Fibroblast of gingiva (primary cell): ENCODE measurements at places on chromosomes 11 and 22.

- peak; percentile 9 for DNase-seq
These were observed 151.4 kb downstream of the MSANTD4 start for GRCh38 chr11:105870516-105871113.

DNA sequence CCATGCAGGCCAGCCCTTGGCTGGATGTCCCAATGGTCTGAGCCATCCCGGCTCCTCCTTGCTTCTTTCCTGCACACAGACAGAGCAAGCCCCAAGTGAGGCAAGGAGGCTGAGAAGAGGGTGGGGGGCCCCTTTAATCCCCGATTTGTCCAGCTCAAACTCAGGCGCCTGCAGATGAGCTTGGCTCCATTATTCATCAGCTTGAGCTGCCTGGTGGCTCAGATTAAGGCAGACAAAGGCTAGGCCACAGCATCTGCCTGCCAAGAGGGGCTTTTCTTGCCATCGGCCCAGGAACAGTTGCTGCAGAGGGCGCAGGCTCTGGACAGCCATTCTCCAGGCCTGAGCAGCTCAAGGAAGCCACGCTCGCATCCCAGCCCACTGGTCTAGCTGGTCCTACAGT lies 35.4 kb downstream of the LMO1 start:
- DNase-seq, result no peak

GRCh38 chr11:103587901-103588788 lies 448.3 kb upstream of the DDI1 start:
- no peak for DNase-seq

DNA sequence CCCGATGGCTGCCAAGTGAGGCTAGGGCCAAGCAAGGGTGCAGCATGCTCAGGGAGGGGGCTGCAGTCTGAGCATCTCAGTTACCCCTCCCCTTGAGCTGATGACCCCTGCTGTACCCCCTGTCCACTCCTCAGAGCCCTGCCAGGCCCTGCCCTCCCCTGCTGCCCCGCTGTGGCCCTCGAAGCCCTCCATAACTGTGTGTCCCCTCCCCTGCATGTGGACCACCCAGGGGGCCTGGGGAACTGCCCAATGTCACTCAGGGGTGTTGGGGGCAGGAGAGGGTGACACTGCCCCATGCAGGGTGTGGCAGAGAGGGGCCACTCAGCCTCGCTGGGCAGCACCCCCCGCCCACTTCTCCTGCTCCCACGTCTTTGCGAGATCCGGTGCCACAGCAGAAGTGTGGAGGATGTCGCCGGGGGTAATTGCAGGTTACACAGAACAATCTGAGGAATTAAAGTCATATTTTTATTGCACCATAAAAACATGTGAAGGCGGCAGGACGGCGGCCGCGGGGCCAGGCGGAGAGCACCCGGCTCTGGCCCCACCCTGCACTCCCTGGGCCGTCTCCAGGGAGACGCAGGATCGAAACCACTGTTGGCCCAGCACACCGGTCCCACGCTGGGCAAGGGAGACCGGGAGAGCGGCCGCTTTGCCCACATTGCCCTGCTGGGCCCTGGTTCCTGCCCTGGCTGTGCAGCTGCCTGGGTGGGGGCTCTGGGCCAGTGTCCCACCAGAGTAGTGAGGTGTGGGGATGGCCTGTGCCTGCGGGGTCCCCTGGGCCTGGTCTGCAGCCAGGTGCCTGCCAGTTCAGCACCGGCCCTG lies 18.7 kb upstream of the GNB1L start:
- DNase-seq, result no peak

DNA sequence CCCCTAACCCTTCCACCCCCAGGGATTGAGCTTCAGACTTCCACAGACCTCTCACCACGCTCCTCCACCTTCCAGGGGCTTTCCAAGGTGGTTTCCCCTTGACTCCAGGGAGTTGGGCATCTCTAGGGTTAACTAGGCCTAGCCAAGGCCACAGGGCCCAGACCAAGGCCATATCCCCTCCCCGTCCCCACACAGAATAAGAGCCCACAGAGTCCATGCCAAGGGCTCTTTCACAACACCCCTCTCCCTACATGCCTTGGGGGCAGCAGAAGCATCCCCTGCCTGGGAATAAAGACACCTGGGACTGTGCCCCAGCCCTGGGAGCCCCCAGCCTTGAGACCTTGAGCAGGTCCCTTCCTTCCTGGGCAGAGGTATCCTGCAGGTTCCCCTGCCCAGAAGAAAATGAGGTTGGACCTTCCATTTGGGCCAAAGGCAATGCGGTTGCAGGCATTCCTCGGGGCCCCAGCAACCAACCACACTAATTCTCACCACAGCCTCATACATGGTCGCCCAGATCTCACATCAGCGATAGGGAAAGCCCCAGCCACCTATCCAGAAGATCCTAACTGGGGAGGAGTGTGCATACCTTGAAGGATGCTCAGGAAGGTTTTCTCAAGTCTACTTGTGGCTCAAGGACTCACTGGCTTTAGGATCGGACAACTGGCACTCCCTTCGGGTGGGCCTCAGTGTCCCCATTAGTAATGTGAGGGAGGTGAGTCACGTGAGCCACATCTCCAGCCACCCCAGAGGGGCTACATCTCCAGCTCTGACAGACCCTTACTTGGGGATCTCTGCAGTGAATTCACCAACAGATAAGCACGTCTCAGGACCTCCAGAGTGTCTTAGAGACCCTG lies 1.7 kb downstream of the GDPD5 start:
- DNase-seq, result no peak

- no peak for DNase-seq
These were observed 15.3 kb downstream of the TUG1 start for GRCh38 chr22:30984317-30984716.

DNA sequence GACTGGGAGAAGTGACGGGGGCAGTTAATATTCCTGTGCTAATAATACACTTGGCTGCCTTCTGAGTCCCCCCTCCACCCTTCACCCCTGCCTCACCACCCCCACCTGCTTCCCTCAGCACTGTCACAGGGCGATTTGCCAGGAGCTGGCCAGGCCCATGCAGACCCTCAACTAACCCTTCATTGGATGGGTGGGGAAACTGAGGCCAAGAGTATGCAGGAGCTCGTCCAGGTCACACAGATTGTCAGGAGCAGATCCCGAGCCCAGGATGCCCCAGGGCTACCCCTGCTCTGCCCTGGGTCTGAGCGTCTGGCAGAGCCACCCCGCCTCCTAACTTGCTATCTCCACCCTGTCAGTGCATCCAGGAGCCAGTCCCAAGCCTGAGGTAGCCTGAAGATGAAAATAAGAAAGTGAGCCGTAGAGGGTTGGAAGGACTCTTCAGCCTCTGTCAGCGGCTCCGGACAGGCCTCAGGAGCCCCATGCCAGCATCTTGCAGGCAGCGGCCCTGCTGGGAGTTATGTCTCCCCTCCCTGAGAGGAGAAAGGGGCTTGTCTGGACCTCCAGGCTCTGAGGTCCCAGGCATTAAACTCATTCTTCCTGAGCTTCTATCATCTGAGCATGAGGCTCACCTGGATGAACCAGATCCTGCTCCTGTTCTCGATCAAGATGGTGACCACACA lies 6.2 kb downstream of the TPBGL start:
- DNase-seq, result no peak
